Stimulated activated CD4-positive, alpha-beta T cell treated with anti-CD3 and anti-CD28 coated beads, Interleukin-1b, Interleukin-23, amount 100 ng/mL, for 1 hour (primary cell): ENCODE measurements at places on chromosomes 5 and 9.

DNA sequence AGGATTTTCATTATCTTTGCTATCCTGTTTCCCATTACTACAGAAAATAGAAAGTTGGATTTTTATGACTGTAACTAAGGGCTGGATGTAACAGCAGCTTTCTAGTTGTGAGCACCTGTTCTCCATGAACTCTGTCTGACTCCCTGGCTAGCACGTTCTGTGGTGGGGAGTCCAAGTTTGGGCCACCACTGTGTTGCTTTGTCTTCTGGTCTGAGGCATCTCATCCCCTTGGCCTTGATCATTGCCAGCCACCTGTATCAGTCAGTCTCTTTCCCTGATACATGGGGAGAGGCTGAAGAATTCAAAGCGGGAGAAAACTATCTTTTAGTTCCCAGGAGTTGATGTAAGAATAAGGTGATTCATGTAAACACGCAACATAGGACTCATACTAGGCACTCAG is 33.4 kb downstream of the WDR70 start:
- no peak for DNase-seq

DNA sequence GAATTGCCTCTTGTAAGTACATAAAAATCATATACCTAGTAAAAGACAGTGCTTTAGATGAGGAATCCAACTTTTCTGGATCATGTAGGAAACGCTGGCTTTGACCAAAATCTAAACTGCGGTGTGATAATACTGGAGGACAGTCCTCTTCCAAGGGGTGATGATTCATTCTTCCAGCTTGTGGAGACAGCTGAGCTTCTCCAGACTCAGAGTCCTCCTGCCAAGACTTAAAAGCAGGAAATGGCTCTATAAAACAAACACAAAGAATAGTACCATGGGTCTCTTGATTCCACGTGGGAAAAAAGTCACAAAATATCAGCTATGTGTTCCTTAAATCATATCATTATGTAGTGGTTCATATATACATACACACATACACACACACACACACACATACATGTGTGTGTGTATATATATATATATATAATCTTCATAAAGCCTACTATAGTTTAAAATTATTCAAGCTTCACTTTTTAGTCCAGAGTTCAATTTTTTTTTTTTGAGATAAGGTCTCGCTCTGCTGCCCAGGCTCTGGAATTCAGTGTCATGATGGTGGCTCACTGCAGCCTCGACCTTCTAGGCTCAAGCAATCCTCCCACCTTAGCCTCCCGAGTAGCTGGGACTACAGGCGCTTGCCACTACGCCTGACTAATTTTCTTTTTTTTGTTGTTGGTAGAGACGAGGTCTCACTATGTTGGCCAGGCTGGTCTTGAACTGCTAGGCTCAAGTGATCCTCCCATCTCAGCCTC is 65.0 kb downstream of the PKD2L2 start:
- DNase-seq = no peak

DNA sequence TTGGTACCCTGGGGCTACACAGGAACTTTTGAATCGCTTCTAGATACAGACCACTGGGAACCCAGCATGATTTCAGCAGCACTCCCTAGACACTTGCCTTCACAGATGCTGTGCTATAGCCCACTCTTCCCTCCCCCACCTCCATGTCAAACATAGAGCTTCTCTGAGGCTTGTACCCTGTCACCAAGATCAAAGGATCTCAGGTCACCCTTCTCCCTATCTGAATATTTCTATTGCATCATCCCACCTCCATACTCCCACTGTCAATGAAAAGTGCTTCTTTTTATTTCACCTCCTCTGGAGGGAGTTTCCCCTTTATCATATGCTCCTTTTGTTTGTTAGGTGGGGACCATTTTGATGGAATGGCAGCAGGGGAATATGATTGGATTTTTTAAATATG is 29.2 kb upstream of the PHF24 start:
- DNase-seq = no peak

GRCh38 chr9:76571288-76571687 is 112.3 kb downstream of the GCNT1 start:
- DNase-seq = no peak

GRCh38 chr9:105658351-105658750 is 3.9 kb upstream of the TAL2 start:
- no peak for DNase-seq

- DNase-seq = no peak
Measured at GRCh38 chr9:26605367-26605766, 287.2 kb downstream of the CAAP1 start.

GRCh38 chr5:180367300-180367699 is 14.2 kb upstream of the GFPT2 start:
- no peak for DNase-seq

DNA sequence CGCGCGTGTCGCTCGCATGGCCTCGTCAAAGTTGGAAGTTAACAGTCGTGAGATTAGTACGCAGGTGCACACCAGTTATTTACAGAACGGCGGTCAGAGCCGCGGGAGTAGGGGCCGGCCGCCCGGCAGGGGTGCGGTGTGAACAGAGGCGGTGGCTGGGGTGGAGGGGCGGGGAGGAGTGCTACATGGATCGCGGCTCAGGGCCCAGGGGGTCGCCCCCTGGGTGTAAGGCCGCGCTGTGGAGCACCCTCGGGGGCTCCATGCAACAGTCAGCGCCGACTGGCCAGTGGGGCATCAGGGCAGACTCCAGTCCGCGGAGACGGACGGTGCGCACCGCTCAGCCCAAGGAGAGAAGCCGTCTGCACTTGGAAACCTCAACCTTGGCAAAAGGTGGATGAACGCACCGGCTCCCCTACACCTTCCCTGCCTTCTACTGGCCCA is 60.3 kb downstream of the ZNF354C start:
- DNase-seq = no peak

GRCh38 chr9:26655166-26655565 is 237.4 kb downstream of the CAAP1 start:
- no peak for DNase-seq
